ENCODE measurements at places on chromosomes 1 and 21.
A peak's percentile ranks its signal among the peaks of the same experiment; 100 is the strongest.

GRCh38 chr1:154326546-154327465, 1.5 kb downstream of the ATP8B2 start:
- no peak for DNase-seq

- DNase-seq, result no peak
Measured at GRCh38 chr1:43383449-43383848, 6.2 kb downstream of the MED8 start.

DNA sequence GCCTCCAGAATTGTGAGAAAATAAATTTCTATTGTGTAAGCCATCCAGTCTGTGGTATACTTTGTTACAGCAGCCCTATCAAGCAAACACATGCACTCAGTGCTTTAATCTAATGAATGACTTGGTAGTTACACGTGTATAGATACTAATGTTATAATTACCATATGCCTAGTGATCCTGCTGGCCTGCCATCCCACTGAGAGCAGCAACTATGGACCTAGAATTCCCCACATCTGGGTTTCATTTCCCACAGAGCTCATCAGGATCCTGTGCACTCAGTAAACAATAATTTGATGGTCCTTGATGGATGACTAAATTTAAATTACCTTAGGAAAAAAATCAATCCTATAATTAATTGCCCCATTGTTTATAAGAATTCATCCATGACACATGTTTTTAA, 86.5 kb upstream of the RGS1 start:
- no peak for DNase-seq

- DNase-seq, result no peak
Measured at GRCh38 chr1:223771469-223771813, 59.1 kb downstream of the CAPN2 start.

GRCh38 chr1:24390924-24391782, 22.4 kb downstream of the STPG1 start:
- DNase-seq, result peak; percentile 75

- no peak for DNase-seq
Measured at GRCh38 chr1:76465030-76465429, 390.5 kb downstream of the ST6GALNAC3 start.

- peak; percentile 16 for DNase-seq
Measured at GRCh38 chr1:36352910-36353878, 29.7 kb upstream of the EVA1B start.

GRCh38 chr1:61332196-61332753, 249.9 kb downstream of the NFIA start:
- DNase-seq, result no peak

DNA sequence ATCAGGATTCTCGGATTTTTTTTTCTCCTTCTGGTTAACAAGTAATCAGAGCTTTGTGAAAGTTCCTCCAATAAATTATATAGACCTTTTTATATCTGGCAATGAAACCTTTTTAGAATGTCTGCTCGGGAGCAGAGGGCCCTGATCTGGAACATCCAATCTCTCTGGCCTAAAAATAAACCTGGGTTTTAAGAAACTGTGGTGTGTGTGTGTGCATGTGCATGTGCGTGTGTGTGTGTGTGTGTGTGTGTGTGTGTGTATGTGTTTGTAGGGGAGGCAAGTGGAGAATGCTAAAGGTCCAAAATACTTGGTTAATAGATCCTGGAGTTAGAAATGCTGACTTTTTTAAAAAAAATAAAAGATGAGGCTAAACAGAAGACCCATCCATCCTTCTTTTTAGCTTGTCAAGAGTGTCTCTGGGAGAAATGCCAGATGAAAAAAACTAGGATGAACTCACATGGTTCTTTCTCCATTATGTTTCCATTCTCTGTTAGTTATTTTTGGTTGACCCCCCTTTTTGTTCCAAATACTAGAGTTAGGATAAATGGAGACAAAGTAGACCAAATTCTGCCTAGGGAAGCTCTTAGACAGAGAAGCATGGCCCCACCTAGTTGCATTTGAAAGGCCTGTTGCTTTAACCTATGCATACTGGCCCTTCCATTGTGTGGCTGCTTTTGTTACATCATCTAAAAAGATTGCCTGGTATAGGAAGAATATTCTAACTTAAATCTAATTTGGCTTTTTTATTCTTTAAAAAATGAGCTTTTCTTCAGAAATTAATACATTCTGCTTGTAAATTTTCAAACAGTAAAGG, 175.9 kb downstream of the PAPPA2 start:
- DNase-seq, result no peak

- DNase-seq, result no peak
Measured at GRCh38 chr1:220483700-220484099, 44.2 kb upstream of the MARK1 start.

GRCh38 chr1:190847166-190847565, 369.5 kb upstream of the BRINP3 start:
- peak; percentile 4 for DNase-seq

DNA sequence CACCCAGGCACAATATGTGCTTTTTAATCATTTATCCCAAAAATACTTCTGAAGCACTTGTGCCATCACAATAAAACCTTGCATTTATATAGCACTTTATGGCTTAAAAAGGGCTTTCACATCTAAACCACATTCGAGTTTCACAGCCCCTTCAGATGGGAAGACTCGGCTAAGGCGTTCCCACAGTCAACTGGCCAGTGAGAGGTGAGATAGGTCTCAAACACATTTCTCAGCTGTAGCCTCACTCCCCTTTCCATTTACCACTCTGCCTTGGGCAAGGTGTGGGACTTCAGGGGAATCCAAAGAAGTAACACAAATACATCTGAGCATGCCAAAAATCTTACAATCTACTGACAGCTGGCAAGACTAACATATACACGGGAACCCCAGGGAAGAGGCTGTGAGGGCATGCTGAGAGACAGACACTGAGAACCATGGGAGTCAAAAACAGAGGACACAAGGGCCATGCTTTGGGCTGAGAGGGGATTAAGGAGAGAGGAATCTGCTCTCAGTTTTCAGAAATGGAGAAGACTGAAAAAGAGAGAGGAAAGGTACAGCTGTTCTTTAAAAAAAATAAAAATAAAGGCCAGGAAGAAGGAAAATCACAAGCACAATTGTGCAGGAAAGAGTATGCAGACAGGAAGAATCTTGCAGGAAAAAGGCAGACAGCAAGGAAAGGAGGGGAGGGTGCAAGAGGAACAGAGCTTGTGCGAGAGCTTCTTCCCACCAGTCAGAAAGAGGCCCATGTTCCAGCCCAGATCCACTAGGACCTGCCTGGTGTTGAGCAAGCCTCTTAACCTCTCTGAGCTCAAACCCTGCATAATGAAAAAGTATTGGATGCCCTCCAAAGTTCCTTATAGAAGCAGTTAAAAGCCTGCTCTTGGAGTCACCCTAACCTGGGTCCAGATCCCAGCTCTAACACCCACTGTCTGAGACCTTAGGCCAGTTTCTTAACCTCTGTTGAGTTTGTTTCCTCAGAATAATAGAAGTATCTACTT, 73.5 kb downstream of the JAK1 start:
- no peak for DNase-seq

- peak; percentile 29 for DNase-seq
Measured at GRCh38 chr1:6785728-6786505, 663 bp downstream of the CAMTA1 start.

DNA sequence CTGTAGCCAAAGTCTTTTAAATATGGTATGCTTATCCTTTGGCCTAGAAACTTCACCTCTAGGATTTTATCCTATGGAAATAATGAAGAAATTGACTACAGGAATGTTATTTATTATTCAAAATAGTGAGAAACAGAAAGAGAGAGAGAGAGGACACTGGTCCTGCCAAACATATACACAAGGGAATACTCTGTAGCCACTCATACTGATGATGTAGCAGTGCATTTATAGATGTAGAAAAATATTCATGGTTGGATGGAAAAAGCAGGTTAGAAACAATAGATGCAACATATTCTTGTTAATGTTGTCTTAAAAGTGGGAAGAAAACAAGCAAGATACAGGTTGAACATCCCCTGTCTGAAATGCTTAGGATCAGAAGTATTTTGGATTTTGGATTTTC, 22.2 kb upstream of the EPHB2 start:
- no peak for DNase-seq

DNA sequence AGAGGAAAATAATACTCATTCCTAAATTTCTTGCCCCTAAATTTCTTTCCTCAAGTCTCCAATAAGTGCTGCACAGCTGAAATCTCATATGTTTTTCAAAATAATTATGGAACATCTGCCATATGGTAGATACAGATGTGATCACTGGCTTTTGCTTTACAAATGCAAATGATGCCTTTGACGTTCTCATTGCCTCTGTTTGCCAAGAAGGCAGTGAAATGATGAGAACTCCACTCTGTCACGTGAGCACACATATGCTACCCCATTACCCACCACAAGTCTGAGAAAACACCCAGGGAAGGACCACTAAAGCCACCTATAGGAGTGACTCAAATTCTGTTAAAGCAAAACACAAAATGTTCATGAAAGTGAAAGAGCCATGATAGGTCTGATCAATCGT, 43.9 kb downstream of the DSCAM start:
- no peak for DNase-seq

- DNase-seq, result no peak
Measured at GRCh38 chr1:241592273-241592958, 47.8 kb downstream of the CHML start.

GRCh38 chr1:196412326-196412725, 195.9 kb downstream of the KCNT2 start:
- DNase-seq, result no peak

GRCh38 chr1:198858033-198858432, 219.2 kb downstream of the PTPRC start:
- DNase-seq, result no peak

- DNase-seq, result no peak
Measured at GRCh38 chr1:24222793-24223192, 35.7 kb upstream of the IFNLR1 start.

DNA sequence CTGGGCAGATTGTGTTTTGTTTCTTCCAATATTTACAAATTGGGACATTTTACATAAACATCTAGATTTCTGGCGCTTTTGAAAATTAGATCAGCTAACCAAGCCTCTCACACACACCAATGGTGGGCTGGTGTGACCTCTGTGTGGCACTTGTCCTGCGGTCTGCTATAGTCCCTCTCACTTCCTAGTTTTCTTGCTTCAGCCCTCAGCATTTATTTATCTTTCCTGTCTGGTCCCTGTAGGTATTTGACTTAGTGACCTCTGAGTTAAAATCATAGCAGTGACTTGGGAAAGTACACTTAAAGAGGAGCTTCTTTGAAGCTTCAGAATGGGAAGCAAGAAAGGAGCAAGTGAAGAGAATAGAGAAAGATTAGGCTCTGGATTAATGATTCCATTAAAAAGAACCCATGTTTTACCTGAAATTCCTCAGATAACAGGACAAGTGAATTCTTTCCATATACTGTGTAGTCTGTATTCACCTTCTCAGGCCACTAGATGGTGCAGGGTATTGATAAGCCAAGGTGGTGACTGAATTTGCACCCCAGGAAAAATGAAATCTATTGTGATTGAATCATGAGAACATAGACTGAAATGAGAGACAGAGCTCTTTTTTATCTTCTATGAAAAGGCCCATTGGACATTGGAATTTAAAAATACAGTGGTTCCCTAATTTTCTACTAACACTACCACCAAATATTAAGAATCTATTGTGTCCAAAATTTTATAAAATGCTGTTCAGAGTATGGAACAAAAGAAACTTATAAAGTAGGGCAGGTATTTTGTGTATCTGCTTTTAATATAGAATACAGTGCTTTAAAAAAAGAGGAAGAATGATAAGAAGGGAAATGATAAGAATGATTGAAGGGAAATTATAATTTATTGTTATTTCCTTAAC, 7.1 kb upstream of the DIPK1A start:
- DNase-seq, result peak; percentile 50

- peak; percentile 72 for DNase-seq
Measured at GRCh38 chr1:246782120-246782900, 58.1 kb downstream of the SCCPDH start.

GRCh38 chr1:20410503-20410902, 75.5 kb downstream of the CAMK2N1 start:
- DNase-seq, result no peak

- DNase-seq, result no peak
Measured at GRCh38 chr1:48571303-48571987, 99.4 kb upstream of the SPATA6 start.

DNA sequence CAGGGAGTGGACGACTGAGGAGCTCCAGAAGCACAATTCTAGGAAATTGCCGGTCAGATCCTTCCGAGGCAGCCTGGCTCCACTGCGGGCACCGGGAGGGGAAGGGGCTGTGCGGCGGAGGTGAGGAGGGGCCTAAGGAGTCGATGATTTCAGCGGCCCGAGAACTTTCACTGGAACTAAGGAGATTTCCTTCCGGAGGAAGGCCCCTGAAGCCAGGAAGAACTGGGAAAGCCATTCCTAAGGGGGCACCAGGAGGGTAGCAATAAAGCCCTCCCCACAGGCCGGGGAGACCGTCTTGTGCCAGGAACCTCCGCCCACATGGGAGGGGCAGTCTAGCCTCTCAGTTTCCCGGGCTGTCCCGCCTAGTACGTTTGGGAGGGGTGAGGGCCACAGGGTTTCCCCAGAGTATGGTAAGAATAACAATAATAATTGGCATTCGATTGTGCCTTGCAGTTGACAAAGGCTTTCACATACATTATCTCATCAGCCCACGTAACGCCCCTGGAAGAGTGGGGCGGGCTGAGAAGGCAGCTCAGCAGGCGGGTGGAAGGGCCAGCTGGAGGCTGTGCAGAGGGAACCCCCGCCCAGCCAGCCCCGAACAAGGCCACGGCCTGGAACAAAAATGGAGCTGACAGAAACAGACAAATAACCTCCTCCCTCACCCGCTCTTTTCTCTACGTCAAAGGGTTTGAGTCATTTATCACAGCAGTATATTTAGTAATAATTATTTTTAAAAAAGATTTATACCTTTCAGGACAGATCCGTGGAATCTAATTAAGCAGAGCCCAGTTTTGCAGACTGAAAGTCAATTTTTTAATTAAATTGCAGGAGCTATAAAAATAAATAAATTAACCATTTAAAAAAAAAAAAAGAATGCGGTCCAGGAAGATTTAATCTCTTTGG, 19.8 kb downstream of the NPR1 start:
- no peak for DNase-seq

DNA sequence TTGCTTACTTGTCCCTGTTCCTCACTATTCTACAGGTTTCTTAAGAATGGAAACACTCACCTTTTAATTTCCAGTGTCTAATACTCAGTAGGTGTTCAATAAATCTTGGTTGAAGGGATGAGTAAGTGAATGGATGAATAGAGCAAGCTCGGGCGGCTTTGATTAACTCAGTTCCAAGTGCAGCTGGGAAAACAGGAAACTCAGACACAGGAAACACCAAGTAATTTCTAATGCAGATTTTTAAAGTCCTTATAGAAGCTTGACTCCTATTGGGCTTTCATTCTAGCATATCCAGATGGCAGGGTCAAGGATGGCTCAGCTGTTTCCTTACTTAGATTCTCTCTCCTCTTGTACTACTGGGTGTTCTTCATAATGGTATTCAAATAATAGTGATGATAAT, 14.0 kb downstream of the CAMK1G start:
- DNase-seq, result no peak

- no peak for DNase-seq
Measured at GRCh38 chr1:162062542-162063015, 6.9 kb upstream of the NOS1AP start.
